Osteocyte (in vitro differentiated cells): ENCODE measurements at places on chromosomes 4 and X.

DNA sequence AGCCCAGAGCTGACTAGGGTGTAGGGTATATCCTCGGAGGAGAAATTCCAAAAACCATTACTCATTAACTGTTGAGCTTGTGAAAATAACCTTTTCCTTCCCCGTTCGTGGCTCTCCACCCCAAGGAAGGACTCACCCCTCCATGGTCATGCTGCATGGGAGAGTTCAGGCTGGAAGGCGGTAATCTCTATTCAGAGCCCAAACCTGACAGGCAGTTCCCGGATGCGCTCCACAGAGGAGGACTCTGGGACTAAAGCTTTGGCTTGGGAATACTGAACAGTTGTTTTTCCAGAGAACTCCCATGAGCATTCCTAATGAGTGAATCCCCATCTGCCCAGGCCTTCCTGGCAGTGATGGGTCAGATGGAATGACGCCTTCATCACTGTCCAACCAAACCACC is 125.4 kb downstream of the BCOR start:
- DNase-seq: no peak

DNA sequence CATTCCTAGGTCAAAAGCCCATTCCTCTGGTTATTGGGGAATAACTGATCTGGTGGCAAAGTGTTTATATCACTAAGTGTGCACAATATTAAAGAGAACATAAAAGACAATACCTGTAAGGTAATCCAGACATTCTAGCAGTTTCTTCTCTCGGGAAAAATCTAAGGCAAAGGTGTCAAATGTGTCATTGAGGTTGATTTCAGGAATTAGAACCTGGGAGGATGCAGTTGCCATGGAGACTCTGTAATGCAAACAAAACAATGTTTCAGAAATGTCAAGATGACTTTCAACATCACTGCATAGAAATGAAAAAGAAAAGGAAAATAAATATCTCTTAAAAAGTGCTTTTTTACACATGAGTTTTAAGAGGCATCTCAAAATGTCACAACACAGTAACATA is 145.9 kb downstream of the MID1 start:
- DNase-seq: no peak

DNA sequence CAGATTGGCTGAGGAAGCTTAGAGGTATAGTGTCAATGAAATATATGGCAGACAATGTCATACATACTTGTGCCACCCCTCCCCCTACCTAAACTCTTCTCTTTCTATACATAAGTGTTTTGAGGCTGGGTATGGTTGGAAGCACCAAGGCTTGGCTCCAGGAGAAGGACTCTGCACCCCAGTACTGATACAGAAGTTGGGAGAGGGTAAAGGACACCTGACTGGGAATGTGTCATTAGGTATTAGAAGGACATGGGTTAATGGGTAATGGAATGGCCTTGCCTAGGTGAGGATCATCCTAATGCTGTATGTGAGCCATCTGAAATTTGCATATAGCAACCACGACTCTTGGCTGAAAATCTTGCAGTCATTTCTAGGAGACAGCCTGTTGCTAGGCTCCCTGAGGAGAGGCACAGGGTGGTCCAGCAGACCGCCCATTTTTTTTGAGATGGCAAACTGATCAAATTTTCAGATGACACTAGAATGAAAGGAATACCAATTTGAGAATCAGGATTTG is 26.8 kb upstream of the AP1S2 start:
- no peak for DNase-seq

DNA sequence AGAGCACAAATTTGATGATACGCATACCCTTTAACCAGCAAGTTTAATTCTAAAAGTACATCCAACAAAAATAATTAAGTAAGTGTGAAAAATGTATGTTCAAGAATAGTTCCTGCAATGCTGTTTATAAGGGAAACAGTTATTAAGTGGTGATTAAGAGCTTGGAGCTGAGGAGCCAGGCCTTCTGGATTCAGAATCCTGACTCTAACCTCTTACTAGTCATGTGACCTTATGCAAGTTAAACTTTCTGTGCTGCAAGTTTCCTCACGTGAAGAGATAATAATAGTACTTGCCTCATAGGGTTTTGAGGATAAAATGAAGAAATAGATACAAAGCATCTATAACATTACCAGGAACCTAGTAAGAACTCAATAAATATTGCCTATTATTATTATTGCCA is 77.7 kb downstream of the FAM13A start:
- DNase-seq: no peak

- no peak for DNase-seq
These were observed 54.6 kb upstream of the MCF2 start for GRCh38 chrX:139762400-139763183.

DNA sequence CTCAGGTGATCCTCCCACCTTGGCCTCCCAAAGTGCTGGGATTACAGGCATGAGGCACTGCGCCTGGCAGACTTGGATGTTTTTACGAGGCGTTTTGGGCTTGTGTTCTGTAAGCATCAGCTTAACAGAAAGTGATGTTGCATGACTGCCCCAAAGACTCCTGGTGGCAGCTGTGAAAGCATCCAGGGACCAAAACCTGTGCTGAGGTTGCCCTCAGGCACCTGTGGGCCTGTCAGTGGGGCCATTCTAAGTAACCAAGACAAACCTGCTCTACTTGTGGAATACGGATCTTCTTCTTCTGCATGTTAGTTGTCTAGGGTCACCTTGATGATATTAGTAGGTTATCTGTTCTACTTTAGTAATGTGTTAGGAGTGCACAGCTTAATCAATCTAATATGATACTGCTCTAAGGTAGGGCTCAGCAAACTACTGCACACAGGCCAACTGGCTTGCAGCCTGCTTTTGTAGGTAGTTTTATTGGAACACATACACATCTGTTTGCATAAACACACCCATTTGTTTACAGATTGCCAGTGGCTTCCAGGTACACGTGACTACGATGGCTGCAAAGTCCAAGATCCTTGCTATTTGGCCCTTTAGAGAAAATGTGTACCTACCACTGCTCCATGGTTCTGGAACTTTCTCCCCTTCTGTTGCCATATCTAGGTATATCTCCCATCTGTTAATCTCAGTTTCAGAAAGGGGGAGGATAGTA is 136.7 kb downstream of the GPR143 start:
- no peak for DNase-seq

- DNase-seq: no peak
These were observed 177.8 kb downstream of the BANK1 start for GRCh38 chr4:101968364-101968763.
